ENCODE measurements at places on chromosomes 2 and 18.

DNA sequence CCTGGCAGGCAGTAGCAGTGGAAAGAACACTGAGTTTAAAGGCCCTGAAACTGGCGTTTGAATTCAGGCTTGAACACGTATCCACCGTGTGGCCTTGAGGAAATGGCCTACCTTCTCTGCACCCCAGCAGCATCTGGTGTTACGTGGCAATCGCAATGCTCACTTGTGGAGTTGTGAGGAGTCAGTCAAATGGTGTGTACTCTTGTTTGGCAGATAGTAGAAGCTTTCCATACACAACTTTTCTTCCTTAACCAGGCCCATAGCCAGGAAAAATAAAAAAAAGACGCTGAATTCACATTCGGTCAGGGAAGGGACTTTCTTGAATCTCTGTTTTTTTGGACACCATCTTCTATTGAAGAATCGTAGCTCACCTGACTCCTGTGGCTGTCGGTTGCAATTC, 1101.5 kb upstream of the KLHL29 start:
- DNase-seq: no peak

- DNase-seq: no peak
Observed at GRCh38 chr2:66694087-66694860, 259.3 kb downstream of the MEIS1 start.

DNA sequence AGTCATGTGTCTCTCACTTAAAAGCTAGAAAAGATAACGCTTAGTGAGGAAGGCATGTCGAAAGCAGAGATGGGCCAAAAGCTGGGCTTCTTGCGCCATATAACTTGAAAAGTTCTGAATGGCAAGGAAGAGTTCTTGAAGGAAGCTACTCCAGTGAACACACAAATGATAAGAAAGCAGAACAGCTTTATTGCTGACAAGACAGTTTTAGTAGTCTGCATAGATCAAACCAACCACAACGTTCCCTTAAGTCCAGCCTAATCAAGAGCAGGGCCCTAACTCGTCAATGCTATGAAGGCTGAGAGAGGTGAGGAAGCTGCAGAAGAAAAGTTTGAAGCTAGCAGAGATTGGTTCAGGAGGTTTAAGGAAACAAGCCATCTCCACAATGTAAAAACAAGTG, 55.7 kb downstream of the GALNT1 start:
- no peak for DNase-seq

GRCh38 chr2:28269019-28269784, 123.5 kb upstream of the FOSL2 start:
- DNase-seq: no peak

GRCh38 chr18:77220726-77221125, 28.9 kb upstream of the GALR1 start:
- DNase-seq: no peak

DNA sequence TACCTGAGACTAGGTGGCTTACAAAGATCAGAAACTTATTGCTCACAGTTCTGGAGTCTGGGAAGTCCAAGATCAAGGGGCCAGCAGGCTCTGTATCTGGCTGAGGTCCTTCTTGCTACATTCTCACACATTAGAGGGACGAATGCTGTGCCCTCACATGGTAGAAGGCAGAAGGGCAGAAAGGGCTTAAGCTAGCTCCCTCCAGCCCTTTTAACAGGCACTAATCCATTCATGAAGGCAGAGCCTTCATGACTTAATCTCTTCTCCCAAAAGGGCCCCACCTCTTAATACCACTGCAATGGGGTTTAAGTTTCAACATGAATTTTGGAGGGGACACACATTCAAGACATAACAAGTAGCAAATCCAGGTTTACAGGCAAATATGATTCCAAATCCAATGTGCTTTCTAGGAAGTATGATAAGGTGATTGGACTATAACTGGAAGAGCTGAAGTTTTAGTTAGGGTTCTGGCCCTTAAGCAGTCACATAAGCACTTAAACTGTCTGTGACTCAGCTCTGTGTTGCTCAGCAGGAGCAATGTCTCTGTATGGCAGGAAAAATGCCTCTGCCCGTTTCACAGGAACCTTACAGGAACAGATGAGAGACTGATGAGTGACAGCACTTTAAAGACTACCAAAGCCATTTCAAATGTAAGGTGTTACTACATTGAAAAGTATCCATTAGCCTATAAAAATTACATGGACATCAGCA, 119.6 kb upstream of the PTPRM start:
- no peak for DNase-seq

DNA sequence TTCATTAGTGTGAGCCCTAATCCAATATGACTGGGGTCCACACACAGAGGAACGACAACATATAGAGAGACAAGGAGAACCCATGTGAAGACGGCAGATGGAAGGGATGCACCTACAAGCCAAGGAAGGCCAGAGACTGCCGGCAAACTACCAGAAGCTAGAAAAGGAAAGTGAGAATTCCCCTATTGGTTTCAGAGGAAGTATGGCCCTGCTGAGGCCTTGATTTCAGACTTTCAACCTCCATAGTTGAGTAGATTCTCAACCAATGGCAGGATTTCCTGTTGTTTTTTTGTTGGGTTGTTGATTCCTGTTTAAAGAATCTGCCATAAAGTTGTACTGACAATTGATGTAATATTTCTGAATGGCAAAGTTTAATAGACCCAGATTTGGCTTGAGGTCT, 241.5 kb downstream of the SATB2 start:
- DNase-seq: no peak

DNA sequence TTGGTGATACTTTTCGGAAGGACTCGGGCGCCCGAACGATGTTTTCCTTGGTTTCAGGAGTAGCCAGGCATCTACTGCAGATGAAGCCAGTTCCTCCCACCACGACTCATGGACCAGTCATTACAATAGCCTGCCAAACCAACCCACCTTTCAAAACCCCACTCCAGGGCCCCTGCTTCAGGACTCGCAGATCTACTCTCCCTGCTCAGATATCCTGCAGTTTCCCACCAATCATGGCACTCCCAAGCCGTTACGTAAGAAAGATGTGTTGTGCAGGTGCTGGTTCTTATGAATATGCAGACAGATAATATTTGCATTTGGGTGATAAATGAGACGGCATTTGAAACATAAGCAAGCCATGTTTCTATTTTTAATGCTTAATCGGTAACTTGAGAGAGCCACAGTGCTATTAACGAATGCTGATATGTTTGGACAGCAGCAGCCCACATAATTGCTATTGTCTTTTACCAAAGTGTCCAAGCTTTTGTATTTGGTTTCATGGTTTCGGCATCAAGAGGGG, 3.5 kb upstream of the CYS1 start:
- no peak for DNase-seq

GRCh38 chr2:161160226-161161073, at the start of gene TANK:
Gene TANK, plus strand, starts transcription at chr2:161160428. Its CDS starts 19,235 bp downstream, at chr2:161179663.
- DNase-seq: peak; percentile 80

DNA sequence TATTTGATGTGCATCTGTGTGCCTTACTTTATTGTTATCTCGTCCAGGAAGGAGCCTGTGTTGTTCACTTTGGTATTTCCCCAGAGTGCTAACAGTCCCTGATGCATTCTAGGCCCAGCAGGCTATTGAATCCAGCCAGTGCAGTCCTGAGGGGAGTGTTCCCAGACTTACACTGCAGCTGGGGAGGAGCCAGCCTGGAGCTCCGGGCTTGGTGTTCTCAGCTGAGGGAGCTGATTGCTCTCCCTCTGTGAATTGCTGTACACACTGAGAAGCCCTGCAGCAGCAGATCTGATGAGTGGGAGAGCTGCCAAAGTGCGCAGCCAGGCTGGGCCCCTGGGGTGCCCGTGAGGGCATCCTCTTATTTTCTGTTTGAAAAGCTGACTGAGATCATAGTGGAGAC, 159.2 kb downstream of the GALNT3 start:
- DNase-seq: no peak

DNA sequence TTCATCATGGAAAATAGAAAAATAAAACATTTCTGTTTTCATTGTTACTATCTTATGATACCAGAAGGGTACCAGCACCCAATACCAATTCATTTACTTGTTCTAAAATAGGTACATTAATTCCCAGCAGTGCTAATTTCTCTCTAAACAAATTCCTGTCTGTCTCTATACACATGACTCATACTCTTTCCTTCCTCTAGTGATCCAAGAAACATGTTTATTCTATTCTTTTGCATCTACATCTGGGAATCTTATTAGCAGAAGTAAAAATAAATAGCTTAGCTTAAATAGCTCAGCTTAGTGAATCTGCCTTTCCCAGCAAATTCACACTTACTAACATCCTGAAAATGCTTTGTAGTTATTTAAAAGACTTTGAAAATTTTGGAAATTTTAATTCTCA, 84.5 kb upstream of the MAPRE2 start:
- DNase-seq: no peak

DNA sequence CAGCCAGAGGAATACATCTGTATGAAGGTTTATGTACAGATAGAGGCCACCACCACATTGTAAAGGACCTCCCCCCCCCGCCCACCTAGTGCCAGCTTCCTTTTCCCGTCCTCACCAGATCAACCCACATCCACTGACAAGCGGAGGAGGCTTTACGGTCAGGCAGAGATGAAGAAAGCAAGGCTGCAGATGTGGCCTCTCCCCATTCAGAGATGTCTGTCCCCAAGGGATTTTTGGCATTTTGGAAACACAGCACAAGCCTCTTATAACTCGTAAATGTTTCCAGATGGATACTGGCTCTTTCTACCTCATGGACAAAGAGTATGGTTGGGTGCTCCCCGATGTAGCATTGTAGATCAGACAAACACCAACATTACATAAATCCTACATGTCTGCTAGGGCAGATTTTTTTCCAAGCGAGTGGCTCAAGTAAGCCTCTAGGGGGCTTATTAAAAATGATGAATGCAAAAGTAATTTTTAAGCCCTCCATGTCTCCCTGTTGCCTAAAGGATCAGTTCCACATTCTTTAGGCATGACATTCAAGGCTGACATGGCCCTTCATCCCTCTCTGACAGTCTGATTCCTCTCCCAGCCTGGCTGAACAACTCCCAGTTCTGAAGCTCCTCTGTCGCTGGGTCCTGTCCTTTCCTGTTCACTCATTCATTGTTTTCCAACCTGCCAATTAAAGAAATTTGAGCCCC, 11.7 kb downstream of the VIT start:
- no peak for DNase-seq

DNA sequence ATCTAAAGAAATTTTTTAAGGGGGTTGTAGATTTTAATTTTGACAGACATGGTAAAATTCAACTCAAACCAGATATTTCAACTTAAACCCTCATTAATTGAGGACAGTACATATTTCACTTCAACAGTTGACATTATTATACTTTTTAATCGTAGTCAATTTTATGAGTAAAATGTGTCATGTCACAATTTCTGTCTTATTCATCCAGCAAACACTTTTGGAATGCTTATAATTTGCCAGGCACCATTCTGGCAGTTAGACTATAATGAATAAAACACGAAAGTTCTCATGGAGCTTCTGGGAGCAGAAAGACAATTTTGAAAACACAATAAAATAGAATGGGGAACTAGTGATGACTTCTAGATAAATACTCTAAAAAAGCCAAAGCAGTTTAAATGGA, 1094.8 kb downstream of the SUCLG1 start:
- no peak for DNase-seq

DNA sequence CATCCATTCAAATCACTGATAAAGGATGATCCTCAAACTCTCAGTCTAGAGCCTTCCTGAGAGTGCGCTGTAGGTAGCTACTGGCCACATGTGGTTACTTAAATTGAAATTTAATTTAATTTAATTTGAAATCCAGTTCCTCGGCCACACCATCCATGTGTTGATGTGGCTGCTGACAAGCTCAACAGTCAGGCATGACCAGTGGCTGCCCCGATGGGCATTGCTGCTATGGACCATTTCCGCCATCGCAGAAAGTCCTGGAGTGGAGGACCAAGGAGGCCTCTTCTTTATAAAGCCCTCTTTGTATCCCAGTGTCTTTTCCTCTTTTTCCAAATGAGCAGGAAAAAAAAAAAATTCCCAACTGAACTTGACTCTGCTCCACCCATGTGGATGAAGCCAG, 100.6 kb downstream of the HDAC4 start:
- DNase-seq: no peak

GRCh38 chr2:56130463-56131070, 53.2 kb upstream of the CCDC85A start:
- DNase-seq: no peak

GRCh38 chr2:139439100-139439499, 658.9 kb upstream of the NXPH2 start:
- no peak for DNase-seq

DNA sequence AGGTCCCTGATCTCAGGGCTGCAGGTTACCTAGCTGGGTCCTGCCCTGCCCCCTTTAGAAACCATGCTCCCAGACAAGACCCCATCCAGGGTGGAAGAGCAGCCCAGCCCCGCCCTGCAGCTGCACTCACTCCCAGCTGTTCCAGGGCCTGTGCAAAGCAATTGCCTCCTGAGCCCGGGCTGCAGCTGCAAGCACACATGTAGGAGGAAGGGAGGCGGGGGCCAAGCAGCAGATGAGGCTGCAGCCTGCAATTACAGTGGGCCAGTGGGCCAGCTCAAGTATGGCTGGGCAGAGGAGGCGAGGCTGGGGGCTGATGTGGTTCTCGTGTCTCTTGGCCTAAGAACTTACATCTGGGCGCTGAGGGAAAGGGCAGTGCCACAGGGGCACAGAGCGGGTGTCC, 65.4 kb upstream of the TUBA3E start:
- no peak for DNase-seq

DNA sequence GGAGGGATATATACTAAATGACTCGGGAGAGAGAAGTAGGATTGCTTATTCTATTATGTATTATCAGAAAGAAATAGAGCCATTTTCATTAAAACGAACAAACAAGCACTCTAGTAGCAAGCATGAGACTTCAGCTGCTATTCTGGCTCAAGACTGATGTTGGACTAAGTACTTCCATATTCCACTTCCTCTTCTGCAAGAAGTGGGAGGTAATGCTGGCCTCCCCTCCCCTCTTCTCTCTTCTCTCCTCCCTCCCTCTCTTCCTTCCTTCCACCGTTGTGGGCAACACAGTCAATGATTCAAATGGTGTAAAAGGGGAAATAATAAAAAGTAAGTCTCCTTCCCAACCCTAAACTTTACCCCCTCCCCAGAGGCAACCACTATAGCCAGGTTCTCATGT, 62.6 kb downstream of the EMX1 start:
- DNase-seq: no peak

GRCh38 chr2:47493317-47494035, 90.5 kb downstream of the MSH2 start:
- DNase-seq: no peak

- no peak for DNase-seq
Observed at GRCh38 chr18:67134911-67135310, 381.6 kb downstream of the DSEL start.

DNA sequence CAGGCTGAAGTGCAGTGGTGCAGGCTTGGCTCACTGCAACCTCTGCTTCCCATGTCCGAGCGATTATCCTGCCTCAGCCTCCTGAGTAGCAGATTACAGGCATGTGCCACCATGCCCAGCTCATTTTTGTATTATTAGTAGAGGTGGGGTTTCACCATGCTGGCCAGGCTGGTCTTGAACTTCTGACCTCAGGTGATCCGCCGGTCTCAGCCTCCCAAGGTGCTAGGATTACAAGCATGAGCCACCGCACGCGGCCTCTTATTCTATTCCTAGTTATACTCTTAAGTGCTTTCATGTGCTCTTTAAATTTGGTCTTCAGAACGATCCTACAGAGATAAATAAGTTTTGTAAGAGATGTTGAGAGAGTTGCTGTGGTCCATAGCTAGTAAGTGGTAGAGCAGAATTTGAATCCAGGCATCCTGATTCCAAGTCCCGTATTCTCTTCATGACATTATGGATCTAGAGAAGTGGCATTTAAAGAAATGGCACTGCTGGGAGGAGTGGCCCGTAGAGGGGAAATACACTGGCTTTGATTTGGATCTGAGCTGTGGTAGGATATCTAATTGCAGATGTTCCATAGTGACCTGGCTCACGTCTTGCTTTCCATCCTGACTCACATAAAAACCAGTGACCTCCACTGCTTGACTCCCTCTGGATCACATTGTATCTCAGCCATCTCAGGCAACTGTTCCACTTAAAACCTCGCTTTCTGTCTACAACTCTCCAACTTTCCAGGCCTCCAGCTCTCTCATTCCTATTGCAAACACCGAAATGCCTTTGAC, 22.8 kb upstream of the ME2 start:
- DNase-seq: no peak

All from stimulated activated CD8-positive, alpha-beta memory T cell treated with anti-CD3 and anti-CD28 coated beads, Interleukin-7, amount 100 ng/mL, for 4 hours (primary cell).